Activated CD4-positive, alpha-beta T cell treated with anti-CD3 and anti-CD28 coated beads, Interleukin-2, amount 10 ng/mL, durations not matched to agents 24 days and 14 days (primary cell): ENCODE measurements at places on chromosomes 5 and 9. TPM values are rescaled to one million over a fixed set of nuclear protein-coding genes. Genes with fewer than 3 reads are reported as not detected.
A peak's percentile ranks its signal among the peaks of the same experiment; 100 is the strongest.

Gene C7
- total RNA-seq = not detected in 2 replicates

Gene LPAR1
- total RNA-seq = not detected in 2 replicates

DNA sequence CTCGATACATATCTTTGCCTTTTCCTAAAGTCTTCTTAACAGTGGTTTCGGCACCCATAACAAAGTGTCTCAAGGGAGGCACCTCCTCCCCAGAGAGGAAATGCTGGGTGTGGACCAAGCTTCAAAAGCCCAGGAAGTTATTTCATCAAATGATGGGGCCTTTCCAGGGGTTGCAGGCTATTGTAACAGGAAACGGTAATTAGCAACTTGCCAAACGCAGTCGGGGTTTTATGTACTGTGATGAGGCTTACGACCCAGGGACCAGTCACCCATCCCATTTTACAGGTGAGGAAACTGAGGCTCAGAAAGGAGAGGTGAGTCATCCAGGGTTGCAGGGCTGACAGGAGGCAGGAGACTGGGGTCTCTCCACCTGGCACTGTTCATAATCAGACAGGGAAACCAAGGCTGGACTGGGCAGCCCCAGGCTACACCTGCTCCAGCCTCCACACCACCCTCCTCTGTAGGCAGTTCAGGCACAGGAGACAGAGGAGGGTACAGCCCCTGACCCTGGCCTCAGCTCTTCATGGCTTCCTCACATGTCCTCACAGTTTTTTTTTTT lies 30.0 kb upstream of the SUSD3 start:
- peak overlapping the region; percentile 94 for H3K27ac ChIP-seq
- no peaks in the 10 kb centered on the region for H3K27me3 ChIP-seq
- DNase-seq = peak; percentile 92
- H3K4me1 ChIP-seq = peaks cover 60% of the 10 kb centered on the region

GRCh38 chr5:174718880-174719610 lies 5.3 kb upstream of the MSX2 start:
- no peaks in the 10 kb centered on the region for H3K36me3 ChIP-seq
- no peak overlapping the region for H3K4me3 ChIP-seq
- H3K27me3 ChIP-seq = peaks cover 54% of the 10 kb centered on the region

GRCh38 chr5:55096861-55097260 lies 5.6 kb upstream of the GZMA start:
- H3K27ac ChIP-seq = peak overlapping the region; percentile 86
- peaks cover 1% of the 10 kb centered on the region for H3K27me3 ChIP-seq
- H3K4me3 ChIP-seq = peak overlapping the region; percentile 64

GRCh38 chr5:33696411-33696810 lies 195.4 kb downstream of the ADAMTS12 start:
- no peaks in the 10 kb centered on the region for H3K4me1 ChIP-seq
- no peak for DNase-seq
- H3K27me3 ChIP-seq = no peaks in the 10 kb centered on the region
- H3K4me3 ChIP-seq = no peak overlapping the region
- no peaks in the 10 kb centered on the region for H3K36me3 ChIP-seq

GRCh38 chr9:111176511-111176910 lies 138.2 kb upstream of the LPAR1 start:
- no peaks in the 10 kb centered on the region for H3K36me3 ChIP-seq
- H3K4me1 ChIP-seq = no peaks in the 10 kb centered on the region
- no peaks in the 10 kb centered on the region for H3K27me3 ChIP-seq
- DNase-seq = no peak

GRCh38 chr5:109016300-109016699 lies 268.6 kb downstream of the FER start:
- no peaks in the 10 kb centered on the region for H3K4me1 ChIP-seq
- no peaks in the 10 kb centered on the region for H3K36me3 ChIP-seq
- no peak for DNase-seq

GRCh38 chr5:179292681-179293635 lies 52.3 kb downstream of the ADAMTS2 start:
- no peak for DNase-seq
- H3K4me1 ChIP-seq = no peaks in the 10 kb centered on the region
- no peaks in the 10 kb centered on the region for H3K27me3 ChIP-seq

DNA sequence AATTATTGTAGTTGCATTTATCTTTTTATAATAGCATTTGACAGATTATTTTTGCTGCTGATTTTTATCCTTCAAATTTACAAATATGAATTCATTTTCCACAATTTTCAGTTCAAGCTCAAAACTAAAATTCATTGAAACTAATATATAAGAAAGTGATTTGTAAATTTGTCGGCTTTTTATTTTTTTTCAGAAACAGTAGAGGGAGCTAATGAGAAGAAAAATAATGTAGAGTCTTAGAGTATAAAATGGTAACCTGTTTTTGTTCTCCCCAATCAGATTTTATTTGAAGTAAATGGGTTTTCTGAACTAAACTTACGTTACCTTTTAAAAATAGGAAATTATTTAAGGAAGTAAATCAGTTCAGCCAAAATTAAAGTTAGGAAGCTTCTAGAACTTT lies 19.2 kb downstream of the PRRC1 start:
- H3K36me3 ChIP-seq = peaks cover 52% of the 10 kb centered on the region
- no peak overlapping the region for H3K4me3 ChIP-seq
- no peak for DNase-seq
- H3K4me1 ChIP-seq = no peaks in the 10 kb centered on the region
- H3K27ac ChIP-seq = no peak overlapping the region

GRCh38 chr9:34650816-34651215 lies 1.2 kb upstream of the IL11RA start:
- no peak for DNase-seq
- H3K4me1 ChIP-seq = peaks cover 41% of the 10 kb centered on the region
- no peak overlapping the region for H3K4me3 ChIP-seq
- peaks cover 34% of the 10 kb centered on the region for H3K36me3 ChIP-seq

- H3K27me3 ChIP-seq = peaks cover 4% of the 10 kb centered on the region
- no peaks in the 10 kb centered on the region for H3K36me3 ChIP-seq
- DNase-seq = no peak
- no peak overlapping the region for H3K27ac ChIP-seq
- no peak overlapping the region for H3K4me3 ChIP-seq
Observed at GRCh38 chr5:151534350-151534749, 56.8 kb downstream of the FAT2 start.
